ENCODE measurements at places on chromosomes 6 and 20. TPM values are rescaled to one million over a fixed set of nuclear protein-coding genes. Genes with fewer than 3 reads are reported as not detected.

CDH4 gene
- 0.16 TPM for total RNA-seq

FAM162B gene
- total RNA-seq: 0.16 TPM

ESR1 gene
- total RNA-seq: not detected

THBD gene
- 42.2 TPM for total RNA-seq

MYCT1 gene
- total RNA-seq: 82.4 TPM

SERINC3 gene
- total RNA-seq: 96.7 TPM

EYA4 gene
- not detected for total RNA-seq

SRMS gene
- total RNA-seq: not detected

PLN gene
- not detected for total RNA-seq

CNR1 gene
- total RNA-seq: 0.19 TPM

TNXB gene
- 0.49 TPM for total RNA-seq

MPC1 gene
- total RNA-seq: 9.3 TPM

GGTLC1 gene
- total RNA-seq: not detected

GPLD1 gene
- 0.06 TPM for total RNA-seq

EPB41L2 gene
- total RNA-seq: 164 TPM

RHAG gene
- not detected for total RNA-seq

RAMACL gene
- total RNA-seq: 1.8 TPM

KIF25 gene
- total RNA-seq: 0.49 TPM

HLA-DOB gene
- total RNA-seq: not detected

FGD2 gene
- not detected for total RNA-seq

OLIG3 gene
- not detected for total RNA-seq

GMPR gene
- 19.3 TPM for total RNA-seq

COL21A1 gene
- total RNA-seq: 0.06 TPM

BPIFB1 gene
- not detected for total RNA-seq

PROKR2 gene
- total RNA-seq: not detected

VWA7 gene
- 0.38 TPM for total RNA-seq

KIAA1755 gene
- total RNA-seq: 0.16 TPM

TOX2 gene
- total RNA-seq: 1.7 TPM

KCNQ5 gene
- total RNA-seq: under 0.01 TPM

SPATA25 gene
- 0.49 TPM for total RNA-seq

SSTR4 gene
- not detected for total RNA-seq

EYS gene
- total RNA-seq: not detected

IL17F gene
- total RNA-seq: not detected

LSM2 gene
- 24.1 TPM for total RNA-seq

SLC17A9 gene
- total RNA-seq: 6.9 TPM
